ENCODE measurements at places on chromosomes 2 and 18.

DNA sequence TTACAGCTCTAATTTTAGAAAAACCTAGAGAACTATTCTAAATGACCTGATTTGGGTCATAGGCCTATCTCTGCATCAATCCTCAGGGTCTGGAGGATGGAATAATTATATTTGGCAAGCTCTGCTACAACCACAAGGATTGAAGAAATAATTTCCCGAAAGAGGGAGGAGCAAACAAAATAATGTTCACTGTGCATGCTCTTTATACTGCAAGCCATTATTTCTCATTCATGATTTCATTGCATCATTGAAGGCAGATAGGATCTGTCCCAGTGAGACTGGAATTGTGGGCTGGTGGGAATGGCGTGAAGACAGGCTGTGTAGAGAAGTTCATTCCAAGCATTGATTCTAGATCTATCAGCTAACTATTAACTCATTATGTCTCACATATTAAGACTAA is 12.7 kb upstream of the MAPRE2 start:
- no peak for DNase-seq

DNA sequence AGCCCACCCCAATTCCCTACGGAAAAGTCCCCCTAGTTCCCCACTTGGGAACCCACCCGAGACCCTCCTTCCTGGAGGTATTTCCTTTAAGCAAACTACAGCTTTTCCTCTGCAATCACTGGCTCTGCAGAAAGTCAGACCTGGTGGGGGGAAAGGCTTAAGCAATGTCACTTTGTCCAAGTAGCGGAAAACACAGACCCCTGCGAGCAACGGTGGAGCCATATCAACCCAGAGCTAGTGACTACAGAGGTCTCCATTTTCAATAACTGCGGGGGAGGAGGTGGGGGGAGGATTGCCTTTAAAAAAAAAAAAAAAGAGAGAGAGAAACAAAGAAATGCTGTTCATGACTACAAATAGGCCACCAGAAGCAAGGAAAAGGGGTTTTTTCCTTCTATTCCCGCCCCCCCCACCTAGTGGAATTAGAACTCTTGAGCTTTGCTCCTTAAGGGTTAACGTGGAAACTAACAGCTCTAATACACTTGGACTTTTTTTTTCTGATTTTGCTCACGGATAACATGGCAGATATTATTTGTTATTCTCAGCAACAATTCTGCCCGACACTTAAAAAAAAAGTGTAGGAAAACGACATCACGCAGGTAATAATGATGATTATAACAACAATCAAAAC is 1.1 kb upstream of the FRZB start:
- no peak for DNase-seq

GRCh38 chr2:46002947-46003346 is 294.3 kb upstream of the EPAS1 start:
- no peak for DNase-seq

GRCh38 chr2:63721082-63721424 is 120.6 kb upstream of the UGP2 start:
- DNase-seq = no peak

GRCh38 chr2:9335322-9335832 is 88.0 kb downstream of the ITGB1BP1 start:
- DNase-seq = no peak

GRCh38 chr2:236273126-236273525 is 8.9 kb upstream of the ASB18 start:
- DNase-seq = no peak

- DNase-seq = peak; percentile 78
These were observed at the start of gene EFEMP1 for GRCh38 chr2:55923091-55923981. EFEMP1 (minus strand) TSS chr2:55923782; CDS start chr2:55922440, 1,342 bp downstream.

- DNase-seq = no peak
These were observed 20.9 kb upstream of the DNMT3A start for GRCh38 chr2:25362434-25363145.

Data from iris pigment epithelial cell (primary cell).